Right atrium auricular region (tissue), 2 donors: ENCODE measurements at places on chromosomes 7 and 10. TPM values are rescaled to one million over a fixed set of nuclear protein-coding genes. Genes with fewer than 3 reads are reported as not detected.

ACADSB gene
- 17.7 TPM for total RNA-seq

CDHR3 gene
- total RNA-seq = not detected

DNA sequence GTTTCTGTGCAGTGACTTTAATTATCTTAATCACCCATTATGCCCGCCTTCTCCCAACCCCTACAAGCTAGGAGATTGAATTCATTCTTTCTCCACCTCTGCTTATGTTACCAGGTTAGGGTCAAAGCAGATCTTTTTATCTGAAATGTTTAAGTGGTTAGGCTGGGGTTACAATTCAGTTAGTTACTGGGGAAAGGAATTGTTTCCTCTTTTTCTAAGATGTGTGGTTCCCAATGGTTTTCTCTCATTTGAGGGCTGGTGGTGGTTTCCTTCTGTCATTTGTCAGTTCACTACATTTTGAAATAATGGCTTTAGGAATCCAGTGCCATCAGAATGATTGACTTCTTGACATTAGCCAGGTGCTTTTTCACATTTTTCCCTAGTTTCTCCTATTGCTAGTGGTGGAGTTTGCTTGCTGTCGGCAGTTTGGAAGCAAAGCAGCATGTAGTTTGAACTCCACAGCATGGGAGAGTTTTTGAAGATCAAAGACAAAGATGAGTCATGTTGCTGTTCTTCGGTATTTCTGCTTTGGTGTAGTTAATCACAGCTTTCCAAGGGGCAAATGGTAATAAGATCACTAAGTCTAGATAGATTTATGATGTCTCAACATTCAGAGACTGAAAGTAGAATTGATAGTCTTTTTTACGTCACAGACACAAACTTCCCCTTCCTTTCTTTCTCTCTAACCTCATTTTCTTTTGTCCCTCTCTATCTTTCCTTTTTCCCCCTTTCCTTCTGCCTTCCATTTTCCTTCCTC is 168.2 kb downstream of the SND1 start:
- no peaks in the 10 kb centered on the region for H3K27me3 ChIP-seq
- H3K4me3 ChIP-seq = no peak overlapping the region
- no peaks in the 10 kb centered on the region for H3K36me3 ChIP-seq
- DNase-seq = no peak

ZC3HAV1L gene
- 9.4 TPM for total RNA-seq

OR6B1 gene
- not detected for total RNA-seq

PLA2G12B gene
- 0.90 TPM for total RNA-seq

- no peak for DNase-seq
- H3K27me3 ChIP-seq = no peaks in the 10 kb centered on the region
- H3K4me1 ChIP-seq = no peaks in the 10 kb centered on the region
- H3K4me3 ChIP-seq = no peak overlapping the region
These were observed 109.3 kb upstream of the INSIG1 start for GRCh38 chr7:155188357-155188756.

DNA sequence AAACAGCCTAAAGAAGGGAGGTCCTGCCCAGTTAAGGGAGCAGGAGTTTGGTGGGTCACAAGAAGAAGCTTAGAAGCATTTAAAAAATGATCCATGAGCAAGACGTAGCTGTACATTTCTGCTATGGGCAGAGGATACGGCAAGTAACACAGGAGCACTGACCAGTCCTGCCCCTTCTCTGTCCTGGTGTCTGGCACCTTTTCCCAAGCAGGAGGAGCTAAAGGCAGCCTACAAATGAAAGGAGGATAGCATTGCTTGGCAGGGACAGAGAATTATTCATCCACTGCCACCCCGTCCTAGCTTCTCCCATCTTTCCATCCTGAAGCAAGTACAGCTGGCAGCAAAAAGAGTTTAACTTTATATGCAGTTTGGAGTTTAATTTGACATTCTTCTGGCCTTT is 1077.6 kb downstream of the TYW1 start:
- H3K36me3 ChIP-seq = no peaks in the 10 kb centered on the region
- no peak overlapping the region for H3K27ac ChIP-seq
- H3K4me3 ChIP-seq = no peak overlapping the region
- DNase-seq = no peak

DNA sequence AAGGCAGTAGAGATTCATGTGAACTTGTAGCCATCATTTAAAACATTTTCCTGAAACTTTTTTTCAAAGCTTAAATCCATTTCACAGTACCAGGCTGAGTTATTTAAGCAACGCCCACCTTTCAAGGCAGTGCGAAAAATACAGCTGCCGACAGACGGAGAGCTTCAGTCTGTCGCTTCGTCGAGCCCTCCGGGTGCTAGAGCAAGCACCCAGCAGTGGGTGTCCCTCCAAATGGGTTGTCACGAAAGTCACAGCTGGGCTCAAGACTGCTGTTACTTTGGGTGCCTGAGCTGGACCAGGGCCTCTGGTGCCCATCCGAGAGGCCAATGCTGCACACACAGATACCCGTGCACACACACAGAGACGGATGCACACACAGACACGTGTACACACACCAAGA is 135.6 kb downstream of the TCERG1L start:
- DNase-seq = no peak
- H3K4me3 ChIP-seq = no peak overlapping the region
- no peaks in the 10 kb centered on the region for H3K27me3 ChIP-seq
- H3K4me1 ChIP-seq = no peaks in the 10 kb centered on the region

PAPSS2 gene
- total RNA-seq = 13.4 TPM

- DNase-seq = no peak
- H3K4me1 ChIP-seq = no peaks in the 10 kb centered on the region
- no peak overlapping the region for H3K27ac ChIP-seq
- peaks cover 11% of the 10 kb centered on the region for H3K36me3 ChIP-seq
- H3K4me3 ChIP-seq = no peak overlapping the region
These were observed 107.9 kb downstream of the CYTH3 start for GRCh38 chr7:6164491-6164890.

GRCh38 chr7:96076350-96076707 is 245.6 kb downstream of the SLC25A13 start:
- H3K4me3 ChIP-seq = peak overlapping the region; percentile 53
- DNase-seq = no peak
- H3K27ac ChIP-seq = no peak overlapping the region
- H3K4me1 ChIP-seq = peaks cover 4% of the 10 kb centered on the region
- no peaks in the 10 kb centered on the region for H3K36me3 ChIP-seq

ELFN1 gene
- 15.3 TPM for total RNA-seq

CCDC172 gene
- not detected for total RNA-seq

- DNase-seq = no peak
- H3K27ac ChIP-seq = no peak overlapping the region
These were observed 50.7 kb upstream of the CABCOCO1 start for GRCh38 chr10:61612009-61612408.

DNA sequence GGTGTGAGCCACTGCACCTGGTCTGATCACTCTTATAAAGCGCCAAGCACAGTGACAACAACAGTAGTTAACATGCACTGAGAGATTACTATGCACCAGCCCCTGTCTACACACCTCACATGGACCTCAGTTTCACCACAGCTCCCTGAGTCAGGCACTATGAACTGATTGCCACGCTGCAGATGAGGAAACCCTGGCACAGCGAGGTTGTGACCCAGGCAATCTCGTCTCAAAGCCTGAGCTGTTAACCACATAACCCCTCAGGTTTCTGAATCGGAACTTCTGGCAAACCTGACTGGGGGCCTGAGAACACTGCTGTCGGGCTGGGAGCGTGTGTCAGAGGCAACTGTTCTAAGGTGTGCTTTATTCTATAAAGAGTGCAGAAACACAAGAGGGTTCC is 150.8 kb downstream of the RNF216 start:
- no peaks in the 10 kb centered on the region for H3K4me1 ChIP-seq
- H3K36me3 ChIP-seq = peaks cover 20% of the 10 kb centered on the region
- H3K4me3 ChIP-seq = no peak overlapping the region

AQP1 gene
- total RNA-seq = 353 TPM

DNA sequence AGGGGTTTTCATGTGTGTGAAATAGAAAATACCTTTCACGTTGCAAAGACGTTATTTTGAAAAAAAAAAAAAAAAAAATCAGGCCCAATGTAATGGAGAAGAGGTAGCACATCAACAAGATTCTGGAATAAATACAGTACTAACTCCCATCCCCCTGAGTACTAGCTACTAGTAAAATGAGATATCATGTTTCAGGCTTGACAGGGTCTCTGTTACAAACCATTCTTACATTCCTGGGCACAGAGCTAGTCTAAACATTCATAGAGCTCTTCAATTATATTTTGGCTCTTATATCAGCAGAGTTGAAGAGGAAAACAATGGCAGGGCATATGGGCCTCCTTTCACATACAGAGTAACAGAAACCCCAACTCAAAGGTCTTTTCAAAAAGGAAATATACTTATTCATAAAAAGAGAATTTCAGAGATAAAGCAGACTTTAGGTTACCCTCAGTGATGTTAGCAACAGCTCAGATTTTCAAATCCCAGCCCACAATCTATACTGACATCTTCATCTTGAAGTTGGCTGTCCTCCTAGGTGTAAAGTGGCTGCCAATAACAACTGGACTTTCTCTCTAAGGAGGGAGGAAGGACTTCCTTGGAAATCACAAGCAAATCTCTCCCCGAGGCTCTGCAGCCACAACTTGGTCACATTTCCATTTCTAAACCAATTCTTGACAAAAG is 18.6 kb downstream of the C7orf33 start:
- H3K4me1 ChIP-seq = no peaks in the 10 kb centered on the region
- no peaks in the 10 kb centered on the region for H3K27me3 ChIP-seq
- DNase-seq = no peak
- no peak overlapping the region for H3K27ac ChIP-seq

DNA sequence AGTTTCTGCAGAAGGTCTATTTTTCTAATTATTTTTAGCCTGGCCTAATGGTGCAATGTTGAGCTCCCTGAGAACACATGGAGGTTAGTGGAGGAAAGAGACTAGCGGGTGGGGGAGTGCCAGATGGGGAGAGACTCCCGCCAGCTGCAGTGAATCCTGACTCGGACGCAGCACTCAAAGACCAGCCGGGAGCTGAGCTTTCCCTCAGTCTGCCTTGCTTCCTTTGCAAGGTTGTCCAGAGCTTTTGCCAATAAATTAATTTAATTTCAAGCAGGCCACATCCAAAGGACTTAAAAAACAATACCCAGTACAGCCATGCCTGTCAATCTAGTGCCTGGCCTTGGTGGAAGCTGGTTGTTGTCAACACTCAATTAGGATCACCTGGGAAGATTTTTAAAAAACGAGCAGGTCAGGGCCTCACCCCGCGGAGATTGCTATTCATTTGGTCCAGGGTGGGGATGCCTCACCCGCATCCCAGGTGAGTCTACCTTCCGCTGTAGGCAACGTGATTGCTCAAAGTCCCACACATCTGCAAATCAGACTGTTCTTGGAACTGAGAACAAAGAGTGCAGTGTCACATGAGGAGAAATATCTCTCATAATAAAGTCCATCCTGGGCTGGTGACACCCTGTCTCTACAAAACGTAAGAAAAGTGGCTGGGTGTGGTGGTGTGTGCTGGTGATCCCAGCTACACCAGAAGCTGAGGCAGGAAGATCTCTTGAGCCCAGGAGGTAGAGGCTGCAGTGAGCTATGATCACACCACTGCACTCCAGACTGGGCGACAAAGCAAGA is 4.0 kb downstream of the CLRN3 start:
- H3K36me3 ChIP-seq = no peaks in the 10 kb centered on the region
- H3K4me3 ChIP-seq = no peak overlapping the region
- H3K4me1 ChIP-seq = no peaks in the 10 kb centered on the region
- no peak overlapping the region for H3K27ac ChIP-seq

DNA sequence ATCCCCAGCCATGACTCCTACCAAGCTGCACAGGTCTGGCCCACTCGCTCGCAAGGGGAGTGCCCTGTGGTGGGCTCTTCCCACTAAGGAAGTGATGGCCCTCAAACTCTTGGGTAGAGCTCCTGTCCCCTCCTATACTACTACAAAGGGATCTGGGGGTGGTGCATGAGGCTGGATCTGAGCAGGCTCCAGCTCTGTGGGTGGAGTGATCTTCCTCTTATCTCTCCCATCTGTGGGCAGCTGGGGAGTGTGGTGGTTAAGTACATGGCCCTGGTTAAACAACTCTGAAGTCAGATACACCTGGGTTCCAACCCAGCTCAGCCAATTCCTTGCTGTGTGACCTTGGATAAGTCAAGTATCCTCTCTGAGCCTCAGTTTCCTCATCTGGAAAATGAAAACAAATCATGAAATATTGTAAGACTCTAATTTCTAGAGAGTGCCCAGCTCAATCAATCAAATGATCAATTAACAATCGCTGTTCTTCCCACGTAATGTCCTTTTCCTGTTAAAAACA is 17.4 kb downstream of the DDIT4 start:
- no peak overlapping the region for H3K4me3 ChIP-seq
- H3K4me1 ChIP-seq = no peaks in the 10 kb centered on the region
- no peak overlapping the region for H3K27ac ChIP-seq
- no peaks in the 10 kb centered on the region for H3K36me3 ChIP-seq
- no peak for DNase-seq

C10orf105 gene
- not detected for total RNA-seq

- peaks cover 43% of the 10 kb centered on the region for H3K4me1 ChIP-seq
- H3K27me3 ChIP-seq = no peaks in the 10 kb centered on the region
- H3K27ac ChIP-seq = no peak overlapping the region
- H3K36me3 ChIP-seq = no peaks in the 10 kb centered on the region
- H3K4me3 ChIP-seq = no peak overlapping the region
These were observed 23.8 kb upstream of the PLAC9 start for GRCh38 chr10:80108576-80109239.

- peaks cover 6% of the 10 kb centered on the region for H3K4me1 ChIP-seq
- no peak overlapping the region for H3K4me3 ChIP-seq
- no peak overlapping the region for H3K27ac ChIP-seq
These were observed 34.0 kb downstream of the ITGB8 start for GRCh38 chr7:20364571-20365196.

TEX47 gene
- not detected for total RNA-seq

- no peaks in the 10 kb centered on the region for H3K27me3 ChIP-seq
- H3K36me3 ChIP-seq = no peaks in the 10 kb centered on the region
- no peak overlapping the region for H3K4me3 ChIP-seq
- no peak for DNase-seq
- no peak overlapping the region for H3K27ac ChIP-seq
These were observed 38.6 kb downstream of the MRC1 start for GRCh38 chr10:17847585-17848296.

- peak overlapping the region; percentile 94 for H3K27ac ChIP-seq
- no peaks in the 10 kb centered on the region for H3K4me1 ChIP-seq
- DNase-seq = no peak
- H3K4me3 ChIP-seq = peak overlapping the region; percentile 69
These were observed 472 bp downstream of the RASSF4 start for GRCh38 chr10:44960088-44960460.

DDX21 gene
- 21.4 TPM for total RNA-seq
